ENCODE measurements at places on chromosomes 6 and 20. TPM values are rescaled to one million over a fixed set of nuclear protein-coding genes. Genes with fewer than 3 reads are reported as not detected.

GRCh38 chr6:157650801-157651200, 172.2 kb upstream of the SNX9 start:
- DNase-seq = no peak

GRCh38 chr20:58710481-58711265, 18.1 kb downstream of the NPEPL1 start:
- DNase-seq = peak; percentile 6

DNA sequence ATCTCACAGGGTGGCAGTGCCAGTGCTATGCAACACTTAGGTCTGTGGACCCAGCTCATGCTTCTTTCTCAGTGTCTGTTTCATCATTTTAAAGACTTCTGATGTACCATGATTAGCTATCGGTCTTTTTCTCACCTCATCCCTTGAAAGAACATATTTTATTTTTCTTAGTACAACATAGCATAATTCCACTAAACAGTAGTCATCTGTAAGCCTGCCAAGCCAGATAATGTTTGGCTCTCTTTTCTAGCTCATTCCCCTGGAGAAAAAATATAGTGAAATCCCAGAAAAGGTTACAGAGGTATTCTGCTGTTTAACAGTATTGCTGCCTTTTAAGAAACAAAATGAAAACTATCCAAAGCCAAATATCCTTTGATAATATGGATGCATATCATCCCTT, 177.0 kb upstream of the MMS22L start:
- DNase-seq = no peak

DNA sequence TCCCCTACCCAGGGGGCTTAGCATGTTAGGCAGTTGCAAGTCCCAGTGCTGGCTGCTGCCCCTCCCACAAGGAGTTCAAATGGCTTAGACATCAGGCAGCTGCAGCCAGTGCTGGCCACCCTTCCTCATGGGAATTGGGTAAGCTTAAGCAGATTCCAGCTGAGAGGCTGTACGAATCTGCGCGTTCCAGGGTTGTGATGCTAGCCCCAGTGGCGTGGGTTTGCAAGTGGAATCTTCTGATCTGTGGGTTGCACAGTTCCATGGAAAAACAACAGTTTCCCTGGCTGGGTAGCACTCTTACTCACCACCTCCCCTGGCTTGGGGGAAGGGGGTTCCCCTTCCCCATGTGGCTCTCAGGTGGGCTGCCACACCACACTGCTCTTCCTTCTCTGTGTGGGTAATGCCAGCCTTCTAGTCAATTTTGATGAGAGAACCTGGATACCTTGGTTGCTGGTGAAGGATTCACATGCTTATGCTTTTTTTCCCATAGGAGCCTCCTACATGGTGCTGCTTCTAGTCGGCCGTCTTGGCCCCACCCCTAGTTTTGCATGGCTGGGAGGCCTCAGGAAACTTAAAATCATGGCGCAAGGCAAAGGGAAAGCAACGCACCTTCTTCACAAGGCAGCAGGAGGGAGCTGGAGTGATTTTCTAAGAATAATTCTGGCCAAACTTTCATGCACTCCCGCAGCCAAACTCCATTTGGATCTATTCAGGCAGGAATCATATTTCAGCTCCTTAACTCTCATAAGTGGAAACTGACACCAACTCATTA, 13.0 kb downstream of the DYNLT2 start:
- DNase-seq = no peak

DNA sequence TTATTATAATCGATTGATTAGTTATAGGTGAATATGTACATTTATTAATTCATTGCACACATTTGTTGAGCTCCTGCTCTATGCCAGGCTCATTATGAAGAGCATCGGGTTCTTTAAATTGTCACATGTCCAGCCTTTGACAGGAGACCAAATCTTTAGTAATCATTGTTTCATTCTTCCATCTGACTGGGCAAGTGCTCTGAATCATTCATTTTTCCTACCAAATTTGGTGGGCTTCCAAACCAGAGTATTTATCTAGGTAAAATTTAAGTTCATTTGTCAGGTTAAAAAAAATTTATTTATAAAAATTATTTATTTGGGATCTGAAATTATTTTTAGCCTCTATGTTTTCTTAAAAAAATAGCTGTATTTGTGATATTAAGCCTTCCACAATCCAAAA, 404.9 kb upstream of the MMS22L start:
- no peak for DNase-seq

- no peak for DNase-seq
These were observed 700.0 kb downstream of the RFPL4B start for GRCh38 chr6:113047148-113047547.

- DNase-seq = no peak
These were observed 46.2 kb upstream of the EEF1A1 start for GRCh38 chr6:73566954-73567591.

DNA sequence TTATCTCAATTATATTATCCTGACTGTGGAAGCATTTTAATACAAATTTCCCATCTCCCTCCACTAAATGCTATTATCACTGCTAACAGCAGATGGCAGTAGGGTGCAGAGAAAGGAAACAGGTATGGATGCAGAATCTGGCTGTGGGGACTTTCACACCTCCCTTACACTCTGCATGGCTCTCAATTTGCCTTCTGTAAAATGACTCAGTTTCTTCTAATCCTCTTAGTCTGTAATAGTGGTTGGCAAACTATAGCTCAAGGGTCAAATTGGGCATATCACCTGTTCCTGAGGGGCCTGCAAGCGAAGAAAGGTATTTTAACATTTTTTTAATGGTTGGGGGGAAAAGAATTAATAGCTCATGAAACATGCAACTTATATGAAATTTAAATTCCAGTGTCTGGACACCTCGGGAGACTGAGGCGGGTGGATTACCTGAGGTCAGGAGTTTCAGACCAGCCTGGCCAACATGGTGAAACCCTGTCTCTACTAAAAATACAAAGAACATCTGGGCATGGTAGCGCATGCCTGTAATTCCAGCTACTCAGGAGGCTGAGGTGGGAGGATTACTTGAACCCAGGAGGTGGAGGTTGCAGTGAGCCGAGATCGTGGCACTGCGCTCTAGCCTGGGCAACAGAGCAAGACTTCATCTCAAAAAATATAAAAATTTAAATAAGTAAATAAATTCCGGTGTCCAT, 83.5 kb downstream of the ZMYND8 start:
- no peak for DNase-seq

DNA sequence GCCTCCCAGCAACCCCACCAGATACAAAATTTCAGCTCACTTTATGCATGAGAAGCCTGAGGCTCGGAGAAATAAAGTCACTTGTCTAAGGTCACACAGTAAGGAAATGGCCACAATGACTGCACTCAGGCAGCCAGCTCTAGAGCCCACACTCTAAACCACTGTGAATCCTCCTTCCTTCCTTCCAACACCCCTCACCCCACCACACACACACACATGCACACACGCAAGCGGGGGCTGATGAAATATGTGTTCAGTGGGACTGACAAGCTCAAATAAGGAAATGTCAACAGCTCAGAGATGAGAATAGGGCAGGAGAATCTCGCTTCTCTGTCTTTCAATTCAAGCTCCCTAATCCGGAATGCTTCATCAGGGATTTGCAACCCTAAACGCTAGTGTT, 6.0 kb upstream of the BPIFA1 start:
- no peak for DNase-seq

DNA sequence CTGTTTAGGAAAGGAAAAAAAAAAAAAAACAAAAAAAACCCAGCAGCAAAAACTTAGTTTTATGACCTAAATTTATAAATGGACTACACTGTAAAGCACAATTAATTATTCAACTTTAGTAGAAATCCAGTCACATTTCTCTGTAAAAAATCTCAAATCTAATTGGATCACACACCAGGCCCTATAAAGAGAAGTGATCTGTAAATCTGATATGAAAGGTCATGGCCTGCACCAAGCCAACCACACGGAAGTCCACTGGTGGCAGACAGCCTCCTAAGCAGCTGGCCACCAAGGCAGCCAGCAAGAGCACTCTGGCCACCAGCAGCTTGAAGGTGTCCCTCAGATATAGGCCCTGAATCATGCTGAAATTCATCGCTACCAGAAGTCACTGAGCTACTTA, 131.6 kb downstream of the HFE start:
- DNase-seq = no peak

GRCh38 chr20:19181552-19181951, 30.9 kb upstream of the SLC24A3 start:
- no peak for DNase-seq

The BTNL2 gene
- total RNA-seq = not detected

Measured in breast epithelium (tissue), 4 donors.